CD4-positive, alpha-beta T cell treated with Interleukin-21 for 1 hour (primary cell): ENCODE measurements at places on chromosomes 1 and 21.

DNA sequence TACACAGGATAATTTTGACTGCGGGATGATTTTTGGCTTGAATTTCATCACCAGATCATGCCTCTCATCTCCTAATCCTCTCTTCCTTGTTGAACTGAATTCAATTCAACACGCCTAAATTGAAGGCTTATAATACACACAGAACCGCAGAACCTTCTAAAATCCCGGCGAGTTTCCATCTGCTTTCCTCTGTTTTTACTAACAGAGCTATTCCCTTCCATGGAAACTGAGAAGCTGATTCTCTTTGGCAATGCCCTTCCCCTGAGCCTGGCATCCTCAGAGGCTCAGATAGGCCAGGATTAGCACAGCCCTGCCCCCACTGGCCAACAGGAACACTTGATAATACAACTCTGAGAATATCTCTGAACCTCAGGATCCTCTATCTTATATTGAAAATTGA, 130.2 kb downstream of the CAPN8 start:
- DNase-seq = no peak

GRCh38 chr1:9658199-9658598, 6.7 kb downstream of the PIK3CD start:
- DNase-seq = peak; percentile 15

DNA sequence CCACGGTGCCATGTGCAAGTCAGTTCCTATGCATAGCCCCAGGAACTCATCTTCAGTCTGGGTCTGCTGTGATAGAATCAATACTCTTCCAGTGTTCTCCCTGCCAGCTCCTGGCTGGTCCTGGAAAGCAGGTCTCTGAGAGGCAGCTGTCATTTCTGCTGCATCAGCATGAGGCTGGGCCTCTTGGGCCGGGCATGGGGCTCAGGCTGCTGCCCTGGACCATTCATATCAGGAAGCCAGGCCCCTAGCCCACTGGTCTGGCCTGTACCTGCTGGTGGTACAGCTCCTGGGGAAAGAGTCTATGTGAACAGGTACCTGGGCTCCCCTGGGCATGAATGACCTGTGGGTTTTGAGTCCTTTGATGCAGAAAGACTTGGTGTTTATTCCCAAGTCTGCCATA, 173.6 kb upstream of the CSF3R start:
- DNase-seq = no peak

- no peak for DNase-seq
These were observed 120.2 kb downstream of the GREM2 start for GRCh38 chr1:240491796-240492195.

DNA sequence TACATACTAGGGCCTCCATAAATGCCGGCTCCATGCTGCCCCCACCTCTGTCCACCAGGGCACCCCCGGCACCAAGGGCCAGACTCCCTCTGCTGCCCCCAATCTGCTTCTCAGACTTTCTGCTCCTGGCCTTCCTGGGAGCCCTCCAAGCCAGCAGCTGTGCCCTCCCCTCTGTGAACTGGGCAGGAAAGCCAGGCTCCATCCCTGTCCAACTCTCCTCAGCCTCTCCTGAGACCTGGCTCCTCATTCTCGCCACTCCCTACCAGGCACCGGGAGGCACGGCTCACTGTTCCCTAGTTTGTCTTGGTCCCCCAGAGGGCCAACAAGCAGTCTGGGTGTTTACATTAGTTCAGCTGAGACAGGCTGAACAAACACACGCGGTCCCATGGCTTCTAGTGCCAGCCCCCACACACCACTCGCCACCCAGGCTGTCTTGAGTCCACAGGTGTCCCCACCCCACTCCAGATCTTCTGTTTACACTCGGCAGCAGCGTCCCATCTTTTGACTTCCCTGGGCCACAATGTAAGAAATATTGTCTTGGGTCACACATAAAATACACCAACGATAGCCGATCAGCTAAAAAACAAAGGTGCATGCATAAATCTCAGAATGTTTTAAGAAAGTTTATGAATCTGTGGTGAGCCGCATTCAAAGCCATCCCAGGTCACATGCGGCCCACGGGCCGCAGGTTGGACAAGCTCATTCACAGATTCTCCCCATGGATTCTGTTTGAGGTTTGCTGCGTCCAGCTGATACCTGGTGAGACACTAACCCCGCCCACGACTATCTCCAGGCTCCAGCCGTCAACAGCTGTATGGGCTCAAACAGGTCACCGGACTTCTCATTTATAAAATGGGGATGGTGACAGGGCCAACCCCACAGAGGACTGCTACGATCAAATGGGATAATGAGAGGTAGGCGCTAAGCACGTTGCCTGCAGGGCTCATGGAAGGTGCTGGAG, 29.5 kb upstream of the ECE1 start:
- DNase-seq = no peak

- no peak for DNase-seq
These were observed at the start of gene TFF2 for GRCh38 chr21:42350927-42351426. TFF2 (minus strand) TSS chr21:42350994; CDS start chr21:42350957, 37 bp downstream.

DNA sequence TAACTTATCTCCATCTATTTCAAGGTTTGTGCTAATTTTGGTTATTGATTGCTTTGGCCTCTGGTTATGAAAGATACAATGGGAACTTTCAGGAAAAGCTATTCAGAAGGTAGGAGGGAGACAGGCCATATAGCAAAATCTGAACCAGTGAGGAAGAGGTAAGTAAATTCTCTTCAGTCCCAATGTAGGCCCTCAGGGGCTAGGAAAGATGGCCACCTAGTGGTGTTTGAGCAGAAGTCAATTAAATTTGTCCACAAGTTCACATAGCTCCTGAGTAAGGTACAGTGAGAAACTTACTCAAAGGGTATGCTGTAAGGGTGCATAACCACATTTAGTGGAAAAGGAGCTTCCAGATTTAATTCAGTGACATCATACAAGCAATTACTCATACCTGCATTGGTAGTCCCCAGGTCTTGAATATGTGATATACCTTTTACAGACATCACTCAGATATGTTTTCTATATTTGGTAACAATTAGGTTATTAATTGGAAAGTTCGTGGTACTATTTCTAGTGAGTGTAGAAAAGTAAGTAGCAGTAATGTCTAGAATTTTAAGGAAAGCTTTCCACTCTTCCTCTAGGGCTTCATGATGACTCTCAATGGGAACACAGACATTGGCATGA, 21.4 kb upstream of the FMO1 start:
- DNase-seq = peak; percentile 9

- DNase-seq = no peak
These were observed 92.4 kb downstream of the NTPCR start for GRCh38 chr1:233042834-233043233.

GRCh38 chr1:84603223-84603622, 29.0 kb upstream of the CTBS start:
- no peak for DNase-seq

DNA sequence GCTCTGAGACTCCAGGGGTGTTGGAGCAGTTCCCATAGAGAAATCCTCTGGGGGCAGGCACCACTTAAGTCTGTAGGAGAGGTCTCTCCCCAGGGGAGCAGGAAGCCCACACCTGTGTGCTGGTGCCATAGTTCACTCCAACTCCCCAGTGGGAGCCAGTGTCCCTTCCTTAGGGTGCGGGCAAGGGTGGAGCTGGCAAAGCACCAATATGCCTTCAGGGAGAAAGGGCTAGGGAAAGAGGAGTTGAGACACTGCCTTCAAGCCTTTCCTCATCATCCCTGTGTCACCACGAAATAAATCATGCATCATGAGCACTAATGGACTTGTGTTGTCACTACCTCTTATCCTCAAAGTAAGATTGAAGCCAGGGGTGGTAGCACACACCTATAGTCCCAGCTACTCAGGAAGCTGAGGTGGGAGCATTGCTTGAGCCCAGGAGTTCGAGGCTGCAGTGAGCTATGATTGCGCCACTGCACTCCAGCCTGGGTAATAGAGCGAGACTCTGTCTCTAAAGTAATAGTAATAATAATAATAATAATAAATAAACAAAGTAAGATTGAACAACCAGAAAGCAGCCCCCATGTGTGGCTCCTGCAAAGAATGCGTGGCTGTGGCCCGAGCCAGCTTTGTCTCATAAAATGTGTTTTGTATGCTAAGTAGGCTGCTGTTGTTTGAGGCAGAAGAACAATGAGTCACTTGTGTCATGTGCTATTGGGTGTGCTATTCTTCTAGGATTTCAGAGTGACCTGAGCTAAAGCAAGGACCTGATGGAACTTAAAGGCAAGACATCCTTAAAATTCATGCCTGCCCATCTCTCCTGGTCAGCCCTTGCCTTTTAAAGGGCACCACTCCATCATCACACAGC, 6.7 kb upstream of the TIE1 start:
- no peak for DNase-seq

DNA sequence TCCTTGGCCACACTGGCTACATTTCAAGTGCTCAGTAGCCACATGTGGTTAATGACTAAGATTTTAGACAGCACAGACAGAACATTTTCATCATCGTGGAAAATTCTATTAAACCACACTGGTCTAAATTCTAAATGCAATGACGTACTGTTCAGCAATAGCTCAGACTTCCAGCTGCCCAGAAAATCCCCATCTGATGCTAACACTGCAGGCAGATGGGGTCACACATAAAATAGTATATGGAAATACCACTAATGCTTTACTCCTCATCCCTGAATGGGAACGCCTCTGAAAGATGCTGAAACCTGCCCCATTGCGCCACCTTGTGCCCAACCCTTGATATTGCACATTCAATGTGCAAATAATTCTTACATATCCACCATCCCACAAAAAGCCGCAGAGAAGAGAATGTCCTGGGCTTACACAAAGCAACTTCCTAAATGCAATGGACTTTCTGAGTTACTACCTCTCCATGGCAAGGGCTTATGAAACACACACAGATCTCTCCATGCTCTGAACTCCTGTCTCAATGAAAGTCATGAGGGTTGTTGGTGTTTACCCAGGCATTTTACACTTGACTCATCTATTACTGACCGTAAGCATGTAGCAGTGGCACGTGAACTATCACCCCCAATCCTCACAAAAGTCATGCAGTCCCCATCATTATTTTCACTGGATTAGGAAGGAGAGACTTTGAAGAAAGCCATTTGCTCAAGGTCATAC, 20.3 kb upstream of the SLC5A9 start:
- DNase-seq = peak; percentile 46

- no peak for DNase-seq
These were observed 100.2 kb downstream of the RIPK4 start for GRCh38 chr21:41666641-41667081.

GRCh38 chr1:57272150-57272549, 151.7 kb downstream of the DAB1 start:
- DNase-seq = no peak

DNA sequence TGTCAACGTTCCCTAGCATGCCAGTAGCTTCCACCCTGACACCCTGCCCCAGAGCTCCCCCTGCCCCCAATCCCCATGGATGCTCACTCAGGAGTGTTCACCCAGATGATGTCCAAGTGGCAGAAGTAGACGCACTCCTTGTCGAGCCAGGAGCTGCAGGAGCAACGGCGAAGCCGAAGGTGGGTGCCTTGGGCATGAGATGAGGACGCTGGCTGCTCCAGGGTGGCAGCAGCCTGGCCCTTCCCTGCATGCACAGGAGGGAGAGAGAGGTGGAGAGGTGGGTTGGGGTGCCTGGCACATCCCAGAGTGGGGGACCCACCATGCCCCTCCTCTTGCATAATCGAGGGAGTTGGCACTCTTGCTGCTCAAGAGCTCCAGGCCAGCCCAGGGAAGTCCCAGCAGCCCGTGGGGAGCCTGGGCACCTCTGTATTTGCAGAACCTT, 502 bp downstream of the EDN2 start:
- no peak for DNase-seq

DNA sequence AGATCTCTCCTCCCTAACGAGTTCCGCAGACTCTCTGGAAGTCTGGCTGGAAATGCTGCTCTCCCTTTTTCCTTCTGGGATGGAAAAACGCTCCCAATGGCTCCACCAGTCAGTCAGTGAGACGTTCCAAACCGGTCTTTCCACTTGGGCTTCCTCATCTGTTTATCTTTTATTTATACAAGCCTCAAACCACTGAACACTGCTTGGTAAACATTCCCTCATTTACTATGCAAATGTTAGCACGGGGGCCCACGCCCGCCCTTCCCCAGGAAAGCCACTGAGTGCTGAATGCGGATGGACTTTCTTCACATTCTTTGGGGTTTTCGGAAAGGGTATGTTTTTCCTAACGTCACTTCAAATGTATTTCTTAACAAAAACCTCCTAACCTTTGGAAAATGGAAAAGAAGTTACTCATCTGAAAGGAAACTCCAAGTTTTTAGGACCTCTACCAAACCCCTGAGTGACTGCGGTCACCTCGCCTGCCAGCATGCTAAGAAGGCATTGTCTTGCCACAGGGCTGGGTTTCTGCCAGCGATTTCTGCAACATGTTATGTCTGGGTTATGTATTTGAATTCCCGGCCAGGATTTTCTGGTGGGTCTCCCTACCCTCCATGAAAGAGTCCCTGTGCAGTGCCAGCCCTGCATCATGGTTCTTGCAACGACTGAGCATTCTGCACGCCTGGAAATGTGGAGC, 14.0 kb upstream of the UMODL1 start:
- DNase-seq = no peak

DNA sequence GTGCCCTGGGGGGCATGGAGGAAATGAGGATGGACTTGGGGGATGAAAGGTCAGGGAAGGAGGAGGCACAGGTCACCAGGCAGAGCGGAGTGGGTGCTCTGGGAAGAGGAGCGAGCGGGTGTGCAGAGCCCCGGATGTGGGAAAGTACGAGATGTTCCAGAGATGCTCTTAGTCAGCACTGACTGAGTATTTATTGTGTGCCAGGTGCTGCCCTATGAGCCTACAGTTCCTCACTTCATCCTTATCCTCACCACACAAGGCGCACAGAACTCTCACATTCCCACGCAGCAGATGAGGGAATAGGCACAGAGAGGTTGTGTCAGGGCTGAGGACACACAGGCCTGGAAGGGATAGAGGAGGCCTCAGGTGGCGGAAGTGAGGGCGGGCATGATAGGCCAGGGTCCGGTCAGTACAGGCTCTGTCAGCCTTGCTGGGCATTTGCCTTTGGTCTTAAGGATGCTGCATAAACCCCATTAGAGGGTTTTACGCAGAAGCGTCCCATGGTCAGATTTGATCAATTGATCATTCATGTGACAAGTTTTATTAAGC, 77.3 kb downstream of the ARHGEF10L start:
- DNase-seq = no peak

- peak; percentile 73 for DNase-seq
These were observed 7.0 kb downstream of the EFNA3 start for GRCh38 chr1:155085504-155086127.

DNA sequence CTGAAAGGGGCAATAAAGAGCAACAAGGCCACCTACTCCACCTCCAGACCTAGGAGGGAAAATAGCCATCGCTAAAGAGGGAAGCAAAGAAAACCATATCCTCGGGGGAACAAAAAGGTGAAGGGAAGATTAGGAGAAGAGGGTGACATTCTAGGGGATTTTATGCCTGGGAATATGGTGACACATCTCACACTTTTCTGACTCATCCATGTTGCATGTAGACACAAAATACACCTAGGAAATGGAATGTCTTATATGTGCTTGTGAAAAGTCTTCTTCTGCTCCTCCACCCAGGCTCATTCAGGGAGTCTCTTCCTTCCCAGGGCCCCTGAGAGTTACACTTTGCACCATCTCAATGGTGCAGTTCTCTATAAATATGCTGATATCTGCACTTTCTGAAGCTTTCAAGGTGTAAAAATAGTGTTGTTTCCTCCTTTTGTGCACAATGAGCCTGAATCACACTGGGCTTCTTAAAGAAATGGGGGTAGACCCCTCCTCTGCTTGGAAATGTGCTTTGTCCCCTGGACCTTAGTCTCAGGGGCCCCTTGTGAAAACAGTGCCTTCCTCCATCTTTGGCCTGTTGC, 195.9 kb downstream of the CYYR1 start:
- DNase-seq = no peak
